Activated CD4-positive, alpha-beta memory T cell treated with anti-CD3 and anti-CD28 coated beads, Interleukin-2, amount 10 ng/mL, durations not matched to agents 7 days and 5 days (primary cell): ENCODE measurements at places on chromosomes 5 and 9. TPM values are rescaled to one million over a fixed set of nuclear protein-coding genes. Genes with fewer than 3 reads are reported as not detected.

- H3K27ac ChIP-seq, result peak overlapping the region; percentile 82
- no peak for DNase-seq
- no peak overlapping the region for H3K4me3 ChIP-seq
- peaks cover 16% of the 10 kb centered on the region for H3K36me3 ChIP-seq
- H3K4me1 ChIP-seq, result peaks cover 61% of the 10 kb centered on the region
These were observed 96.5 kb upstream of the ANKRD55 start for GRCh38 chr5:56329652-56330051.

TEX10 gene
- 14.8 TPM for total RNA-seq

- DNase-seq, result no peak
- H3K27ac ChIP-seq, result no peak overlapping the region
- no peaks in the 10 kb centered on the region for H3K36me3 ChIP-seq
- H3K4me1 ChIP-seq, result no peaks in the 10 kb centered on the region
- H3K27me3 ChIP-seq, result no peaks in the 10 kb centered on the region
These were observed 290.3 kb upstream of the SGCD start for GRCh38 chr5:156036640-156037039.

INSL6 gene
- total RNA-seq, result not detected

WNK2 gene
- 0.05 TPM for total RNA-seq

GRCh38 chr5:141495453-141495811 lies 6.6 kb downstream of the PCDHGC5 start:
- H3K36me3 ChIP-seq, result no peaks in the 10 kb centered on the region
- no peak overlapping the region for H3K4me3 ChIP-seq
- peaks cover 8% of the 10 kb centered on the region for H3K4me1 ChIP-seq
- H3K27ac ChIP-seq, result no peak overlapping the region
- peaks cover 61% of the 10 kb centered on the region for H3K27me3 ChIP-seq
- DNase-seq, result no peak

DOK3 gene
- 2.4 TPM for total RNA-seq
